ENCODE measurements at places on chromosomes 2 and 18.
A peak's percentile ranks its signal among the peaks of the same experiment; 100 is the strongest.

- peak; percentile 38 for DNase-seq
Observed at GRCh38 chr18:63319383-63320122, at the start of gene BCL2. Gene BCL2, minus strand, starts transcription at chr18:63319769.

DNA sequence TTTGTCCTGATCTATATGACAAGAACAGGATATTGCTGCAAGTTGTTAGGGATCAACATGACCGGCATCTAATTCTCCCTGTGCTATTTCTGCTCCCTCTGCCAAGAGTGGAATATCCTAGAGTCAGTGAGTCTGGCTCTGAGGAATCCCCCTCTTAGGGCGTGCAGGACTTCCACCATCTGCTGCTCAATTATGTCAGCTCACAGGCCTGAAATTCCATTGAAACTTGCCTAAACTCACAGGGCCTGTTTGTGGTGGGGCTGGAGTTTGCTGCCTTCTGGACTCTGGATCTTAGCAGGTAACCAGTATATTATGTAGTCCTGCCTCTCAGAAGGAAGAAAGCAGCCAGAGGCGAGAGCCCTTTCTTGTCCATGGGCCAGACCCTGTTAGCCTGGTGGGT is 323.0 kb downstream of the TSN start:
- DNase-seq, result no peak

- peak; percentile 75 for DNase-seq
Observed at GRCh38 chr2:7430869-7431641, 513.8 kb downstream of the RNF144A start.

DNA sequence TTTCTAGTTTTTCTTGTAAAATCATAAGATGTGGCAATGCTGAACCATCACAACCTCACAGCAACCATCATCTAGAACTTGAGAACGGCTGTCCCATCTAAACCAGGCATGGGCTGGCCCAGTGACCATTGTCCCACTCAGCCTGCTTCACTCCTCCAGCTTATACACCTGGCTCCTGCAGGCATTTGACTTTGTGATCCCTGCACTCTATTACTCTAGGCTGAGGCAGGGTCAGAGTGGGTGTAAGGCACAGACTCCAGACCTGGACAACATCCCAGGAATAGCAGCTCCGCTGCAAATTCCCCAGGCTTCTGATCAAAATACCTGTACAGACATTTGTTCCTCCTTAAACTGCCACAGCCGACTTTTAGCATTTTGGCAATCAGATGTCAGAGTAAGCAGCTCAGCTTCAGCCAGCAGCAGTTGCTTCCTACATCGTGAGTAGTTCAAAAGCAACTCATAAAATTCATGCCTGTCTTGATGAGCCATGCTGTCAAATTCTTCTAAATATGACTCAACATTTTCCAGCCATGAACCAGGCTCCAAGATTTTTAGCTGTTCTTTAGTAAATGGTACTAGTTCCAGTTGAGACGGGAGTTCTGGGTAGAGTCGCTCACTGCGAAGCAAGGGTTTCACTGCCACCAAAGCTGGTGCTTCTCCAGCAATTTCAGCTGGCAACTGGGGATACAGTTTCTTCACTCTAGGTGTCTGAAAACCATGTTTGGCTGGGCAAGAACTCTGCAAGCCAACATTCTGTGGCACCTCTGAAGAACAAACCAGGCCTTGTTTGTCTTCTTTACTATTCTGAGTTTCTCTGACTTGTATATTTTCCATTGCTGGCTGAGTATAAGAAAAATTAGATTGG is 12.8 kb downstream of the EPG5 start:
- no peak for DNase-seq

- DNase-seq, result peak; percentile 86
Observed at GRCh38 chr2:231677632-231678104, 30.7 kb upstream of the PTMA start.

- no peak for DNase-seq
Observed at GRCh38 chr2:40388161-40388560, 63.7 kb downstream of the SLC8A1 start.

- DNase-seq, result no peak
Observed at GRCh38 chr2:49948091-49948490, 793.8 kb upstream of the FSHR start.

- DNase-seq, result no peak
Observed at GRCh38 chr2:3291113-3291512, 86.5 kb downstream of the EIPR1 start.

DNA sequence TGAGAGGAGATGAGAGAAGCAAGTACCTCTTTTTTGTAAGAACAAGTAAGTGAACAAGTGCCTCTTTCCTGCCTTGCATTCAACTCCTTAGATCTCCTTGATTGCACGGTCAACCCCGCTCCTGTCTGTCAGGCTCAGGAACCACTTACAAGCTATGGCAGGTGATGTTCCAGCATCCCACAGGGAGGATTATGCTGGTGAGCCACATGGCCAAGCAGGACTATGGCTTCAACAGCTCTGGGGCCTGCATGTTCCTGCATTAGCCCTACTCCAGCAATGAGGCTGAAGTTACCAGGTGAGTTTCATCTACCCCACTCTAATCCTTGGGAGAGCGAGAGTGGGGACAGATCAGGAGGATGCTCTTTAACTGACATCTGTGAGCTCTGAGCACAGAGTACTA is 29.5 kb downstream of the TTC32 start:
- DNase-seq, result no peak

- no peak for DNase-seq
Observed at GRCh38 chr2:72111061-72111460, 36.6 kb downstream of the CYP26B1 start.

DNA sequence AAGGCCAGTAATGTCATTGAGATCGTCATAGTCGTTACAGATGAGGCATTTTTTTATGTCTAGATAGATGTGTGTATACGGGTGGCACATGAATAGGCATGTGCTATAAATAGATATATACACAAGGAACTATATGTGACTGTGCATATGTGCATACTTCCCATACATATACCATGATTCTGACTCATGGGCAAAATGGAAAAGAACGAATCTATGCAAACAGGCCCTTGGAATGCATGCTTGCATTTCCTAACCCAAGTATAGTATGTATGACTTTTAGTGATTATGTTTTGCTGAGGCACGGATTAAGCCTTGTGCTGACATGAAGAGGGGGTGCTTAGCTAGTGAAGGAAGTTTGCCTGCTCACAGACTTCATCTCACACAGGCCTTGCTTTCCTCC is 111.7 kb downstream of the BCL11A start:
- no peak for DNase-seq

GRCh38 chr2:121028577-121028976 is 256.4 kb downstream of the TFCP2L1 start:
- DNase-seq, result no peak
